Nasal cavity respiratory epithelium epithelial cell of viscerocranial mucosa (primary cell): ENCODE measurements at places on chromosomes 3 and 15. TPM values are rescaled to one million over a fixed set of nuclear protein-coding genes. Genes with fewer than 3 reads are reported as not detected.

The MKRN3 gene
- 3.4 and 7.9 TPM in 2 replicates for total RNA-seq

The NOP10 gene
- 122 and 168 TPM in 2 replicates for total RNA-seq

The TM4SF1 gene
- 33.5 and 121 TPM in 2 replicates for total RNA-seq

The MRAS gene
- 2.7 and 18.7 TPM in 2 replicates for total RNA-seq

The KIF23 gene
- total RNA-seq, result 4.6 and 10.9 TPM in 2 replicates

The CYP11A1 gene
- total RNA-seq, result under 0.01 and 0.07 TPM in 2 replicates

The UNC13C gene
- under 0.01 TPM in 1 of 2 replicates, not detected in the other for total RNA-seq

The CMTM8 gene
- 1.4 and 2.3 TPM in 2 replicates for total RNA-seq

The TRPM7 gene
- total RNA-seq, result 59.5 and 64.9 TPM in 2 replicates

The CHD2 gene
- 108 and 145 TPM in 2 replicates for total RNA-seq

The GATA2 gene
- not detected in 2 replicates for total RNA-seq

The GOLGA6L7 gene
- total RNA-seq, result not detected in 2 replicates

The SOX14 gene
- total RNA-seq, result not detected in 2 replicates

The EBLN2 gene
- 4.1 and 7.0 TPM in 2 replicates for total RNA-seq

The LIPH gene
- total RNA-seq, result 2.4 and 4.7 TPM in 2 replicates

The CCDC9B gene
- total RNA-seq, result 9.9 and 29.4 TPM in 2 replicates

The FETUB gene
- not detected in 2 replicates for total RNA-seq

The RPL22L1 gene
- 71.6 and 143 TPM in 2 replicates for total RNA-seq

The GRK7 gene
- total RNA-seq, result 0.07 TPM in 1 of 2 replicates, not detected in the other

The CLRN1 gene
- total RNA-seq, result not detected in 2 replicates

The RBMS3 gene
- total RNA-seq, result 6.8 and 10.5 TPM in 2 replicates

The SCN10A gene
- total RNA-seq, result not detected in 2 replicates

The MESP2 gene
- total RNA-seq, result 0.21 and 0.34 TPM in 2 replicates

The YEATS2 gene
- total RNA-seq, result 20.8 and 39.4 TPM in 2 replicates

The DNAH1 gene
- 0.68 and 1.9 TPM in 2 replicates for total RNA-seq

The DUSP7 gene
- 53.3 and 110 TPM in 2 replicates for total RNA-seq

The TMC3 gene
- total RNA-seq, result not detected in 2 replicates

The GHSR gene
- not detected in 2 replicates for total RNA-seq

The SLC25A20 gene
- total RNA-seq, result 8.9 and 11.3 TPM in 2 replicates

The ZCWPW2 gene
- total RNA-seq, result 0.34 and 0.78 TPM in 2 replicates

The HYKK gene
- total RNA-seq, result 1.4 and 2.6 TPM in 2 replicates

The SLC12A8 gene
- 16.1 and 23.1 TPM in 2 replicates for total RNA-seq

The COL6A5 gene
- total RNA-seq, result not detected in 2 replicates

The STIMATE gene
- total RNA-seq, result 9.2 and 17.7 TPM in 2 replicates

The SPINK8 gene
- total RNA-seq, result not detected in 2 replicates

The RHCG gene
- total RNA-seq, result 195 and 498 TPM in 2 replicates

The CHRNA5 gene
- total RNA-seq, result 1.9 and 2.1 TPM in 2 replicates

The ENTPD3 gene
- 22.2 and 24.3 TPM in 2 replicates for total RNA-seq

The ALPK3 gene
- under 0.01 and 0.85 TPM in 2 replicates for total RNA-seq

The CASR gene
- total RNA-seq, result not detected in 2 replicates

The CYP8B1 gene
- not detected in 2 replicates for total RNA-seq

The PAQR5 gene
- 0.68 and 0.85 TPM in 2 replicates for total RNA-seq

The PLA2G4E gene
- 0.14 and 2.4 TPM in 2 replicates for total RNA-seq

The SLC2A2 gene
- not detected in 2 replicates for total RNA-seq

The FMN1 gene
- total RNA-seq, result 0.34 and 3.0 TPM in 2 replicates

The POTEB gene
- not detected in 2 replicates for total RNA-seq

The DZIP1L gene
- 0.34 and 1.3 TPM in 2 replicates for total RNA-seq

The CSNK1G1 gene
- 39.3 and 63.9 TPM in 2 replicates for total RNA-seq

The SYNM gene
- total RNA-seq, result 0.68 and 1.3 TPM in 2 replicates

The CELSR3 gene
- total RNA-seq, result 1.8 and 2.1 TPM in 2 replicates

The EPHB3 gene
- total RNA-seq, result 11.3 and 38.6 TPM in 2 replicates

The TCF12 gene
- 56.7 and 93.5 TPM in 2 replicates for total RNA-seq

The NRG4 gene
- total RNA-seq, result 0.85 TPM in 1 of 2 replicates, not detected in the other

The FBXW12 gene
- not detected in 2 replicates for total RNA-seq

The CHRNB4 gene
- under 0.01 and 0.21 TPM in 2 replicates for total RNA-seq

The CACNA1D gene
- total RNA-seq, result under 0.01 and 0.14 TPM in 2 replicates

The TPRG1 gene
- total RNA-seq, result 0.34 and 1.3 TPM in 2 replicates

The BUB1B gene
- 0.64 and 0.68 TPM in 2 replicates for total RNA-seq
